ENCODE measurements at places on chromosomes 5 and 9.

DNA sequence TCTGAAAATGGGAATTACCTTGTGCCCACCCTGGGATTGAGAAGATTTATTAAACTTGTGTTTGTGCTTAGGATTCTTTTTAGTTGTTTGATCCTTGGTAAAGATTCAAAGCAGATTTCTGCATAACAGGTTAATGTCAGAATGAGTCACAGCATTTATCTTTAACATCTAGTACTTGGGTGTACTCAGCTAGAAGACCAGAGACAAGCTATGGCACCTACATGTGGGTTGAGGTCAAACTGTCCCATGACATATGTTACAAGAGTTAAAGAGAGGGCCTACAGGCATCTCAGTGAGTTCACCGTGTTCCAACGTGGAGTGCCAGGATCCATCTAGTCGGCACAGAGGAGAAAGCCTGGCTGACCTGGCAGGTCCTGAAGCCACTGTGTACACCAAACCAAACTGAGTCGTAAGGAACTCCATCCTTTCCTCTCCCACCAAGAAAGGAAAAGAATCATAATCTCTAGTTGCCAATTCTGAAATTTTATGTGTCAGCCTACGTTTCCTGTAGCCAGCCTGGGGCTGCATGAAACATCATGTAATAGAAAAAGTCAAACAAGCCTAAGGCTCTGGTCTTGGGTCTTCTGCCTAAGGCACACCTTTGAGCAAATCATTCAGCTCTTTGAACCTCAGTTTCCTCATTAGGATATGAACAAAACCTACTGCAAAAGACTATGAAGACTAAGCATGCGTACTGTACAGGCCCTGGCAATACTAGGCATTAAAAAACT is 73.7 kb downstream of the RCL1 start:
- DNase-seq = no peak

GRCh38 chr9:74783408-74783807 is 104.3 kb downstream of the TRPM6 start:
- no peak for DNase-seq

GRCh38 chr5:172768573-172769341 is 2.2 kb downstream of the DUSP1 start:
- no peak for DNase-seq

GRCh38 chr5:151661968-151662732 is 24.6 kb downstream of the SPARC start:
- no peak for DNase-seq

GRCh38 chr5:145467446-145467845 is 367.7 kb downstream of the PRELID2 start:
- DNase-seq = no peak

- no peak for DNase-seq
These were observed 79.1 kb upstream of the ALDH1B1 start for GRCh38 chr9:38313421-38313820.

DNA sequence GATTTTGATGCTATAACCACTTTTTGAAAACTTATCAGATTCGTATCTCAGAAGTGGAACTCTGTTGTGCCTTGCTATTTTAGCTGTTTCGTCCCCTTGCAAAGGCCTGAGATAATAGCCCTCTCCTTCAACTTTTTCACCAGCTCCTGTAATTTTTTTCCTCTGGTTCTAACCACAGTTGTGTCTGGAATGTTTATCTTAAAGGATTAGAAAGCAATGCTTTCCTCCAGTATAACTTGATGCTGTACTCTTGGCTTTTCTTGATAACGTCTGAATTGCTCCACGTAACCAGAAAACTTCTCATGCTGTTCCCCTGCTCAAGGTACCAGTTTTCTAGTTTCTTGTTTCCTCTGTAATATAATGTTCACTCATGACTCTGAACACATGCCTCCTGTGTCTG is 209.4 kb downstream of the DTWD2 start:
- DNase-seq = no peak

GRCh38 chr5:128093368-128093767 is 9.8 kb downstream of the SLC12A2 start:
- DNase-seq = no peak

DNA sequence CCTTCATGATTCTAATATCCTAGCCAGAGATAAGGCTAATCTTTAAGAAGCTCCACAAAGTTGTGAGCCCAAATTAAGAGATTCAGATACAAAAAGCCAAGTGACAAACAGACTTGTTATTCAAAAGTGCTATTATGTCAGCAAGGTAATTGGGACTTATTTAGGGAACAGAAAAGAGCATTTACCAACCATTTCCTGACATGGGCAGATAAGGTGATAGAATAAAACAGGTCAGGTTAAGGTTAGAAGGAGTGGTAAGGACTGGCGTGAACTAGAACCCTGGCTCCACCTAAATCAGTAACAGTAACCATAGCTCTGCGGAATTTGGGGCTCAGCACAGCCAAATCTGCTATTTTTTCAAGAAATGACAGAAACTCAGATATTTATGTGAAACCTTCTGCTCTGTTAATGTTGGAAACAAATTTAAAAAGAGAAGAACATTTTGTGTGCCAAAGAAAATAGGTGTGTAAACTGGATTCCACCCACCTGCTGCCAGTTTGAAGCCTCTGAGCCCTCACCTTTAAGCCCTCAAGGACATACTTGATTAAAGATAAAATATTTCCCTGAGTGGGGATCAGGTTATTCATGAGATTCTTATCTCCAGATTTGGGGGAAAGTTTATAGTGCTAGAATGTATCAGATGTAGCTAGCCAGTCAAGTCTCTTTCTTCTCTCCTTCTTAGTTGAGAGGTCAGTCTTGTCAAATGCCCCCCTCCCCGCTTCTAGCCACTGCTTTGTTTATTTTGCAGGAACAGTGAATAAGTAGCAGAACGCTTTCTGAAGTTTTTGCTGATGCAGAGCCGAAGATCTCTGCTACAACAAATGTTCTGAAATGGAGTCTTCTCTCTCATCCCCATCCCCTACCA is 10.2 kb upstream of the ERMP1 start:
- no peak for DNase-seq

- DNase-seq = no peak
These were observed 248.8 kb downstream of the MCTP1 start for GRCh38 chr5:95035891-95036685.

GRCh38 chr5:126094991-126095390 is 328.2 kb upstream of the GRAMD2B start:
- no peak for DNase-seq

DNA sequence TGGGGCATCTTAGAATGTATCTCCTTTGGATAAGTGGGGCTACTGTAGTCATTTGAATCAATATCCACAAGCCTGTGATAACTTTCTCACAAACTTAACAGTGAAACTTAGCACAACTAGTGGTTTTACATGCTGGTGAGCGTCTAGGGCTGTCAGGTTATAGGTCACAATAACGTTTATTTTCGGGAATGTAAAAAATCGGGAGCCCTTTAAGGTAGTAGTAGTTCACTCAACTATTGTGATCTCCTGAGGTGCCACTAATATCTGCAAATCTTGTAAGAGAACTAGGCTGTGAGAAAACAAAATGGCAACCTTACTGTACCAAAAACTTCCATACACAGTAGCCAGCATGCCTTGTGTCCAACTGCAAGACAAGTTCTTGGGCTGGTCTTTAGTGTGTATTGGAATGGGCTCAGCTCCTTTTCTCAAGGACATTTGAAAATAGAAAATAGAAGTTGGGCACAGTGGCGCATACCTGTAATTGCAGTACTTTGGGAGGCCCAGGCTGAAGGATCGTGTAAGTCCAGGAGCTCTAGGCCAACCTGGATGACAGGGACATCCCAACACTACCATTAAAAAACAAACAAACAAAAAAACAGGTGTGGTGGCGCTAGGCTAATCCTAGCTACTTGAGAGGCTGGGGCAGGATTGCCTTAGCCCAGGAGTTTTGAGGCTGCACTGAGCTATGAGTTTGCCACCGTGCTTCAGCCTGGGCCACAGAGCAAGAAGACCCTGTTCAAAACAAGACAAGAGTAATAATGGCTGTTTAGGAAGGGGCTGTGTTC is 5.2 kb upstream of the PKN3 start:
- no peak for DNase-seq

GRCh38 chr9:101453776-101454570 is 18.4 kb upstream of the ALDOB start:
- no peak for DNase-seq

- no peak for DNase-seq
These were observed 65.4 kb downstream of the FRMD3 start for GRCh38 chr9:83472764-83473163.

GRCh38 chr9:90114641-90115425 is 510.0 kb downstream of the GADD45G start:
- DNase-seq = no peak

- DNase-seq = no peak
These were observed 40.6 kb downstream of the ZNF883 start for GRCh38 chr9:112971415-112971814.

DNA sequence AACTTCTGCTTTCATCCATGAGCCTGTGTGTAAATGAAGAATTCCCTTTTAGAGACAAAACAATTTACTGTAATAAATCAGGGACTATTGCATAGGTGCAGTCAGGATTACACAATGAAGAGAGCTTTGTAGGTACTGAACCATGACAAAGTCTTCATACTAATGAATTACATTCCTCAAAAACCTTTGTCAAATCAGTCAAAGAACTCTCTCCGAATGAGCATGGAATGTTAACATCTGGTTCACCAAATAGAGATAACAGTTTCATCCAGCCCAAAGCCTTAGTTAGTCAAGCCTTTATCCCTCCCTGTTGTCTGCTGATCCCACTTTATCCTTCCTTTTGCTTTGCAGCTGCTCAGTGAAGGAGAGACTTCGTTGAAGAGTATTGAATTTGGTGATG is 62.9 kb upstream of the DMRTA1 start:
- DNase-seq = no peak

DNA sequence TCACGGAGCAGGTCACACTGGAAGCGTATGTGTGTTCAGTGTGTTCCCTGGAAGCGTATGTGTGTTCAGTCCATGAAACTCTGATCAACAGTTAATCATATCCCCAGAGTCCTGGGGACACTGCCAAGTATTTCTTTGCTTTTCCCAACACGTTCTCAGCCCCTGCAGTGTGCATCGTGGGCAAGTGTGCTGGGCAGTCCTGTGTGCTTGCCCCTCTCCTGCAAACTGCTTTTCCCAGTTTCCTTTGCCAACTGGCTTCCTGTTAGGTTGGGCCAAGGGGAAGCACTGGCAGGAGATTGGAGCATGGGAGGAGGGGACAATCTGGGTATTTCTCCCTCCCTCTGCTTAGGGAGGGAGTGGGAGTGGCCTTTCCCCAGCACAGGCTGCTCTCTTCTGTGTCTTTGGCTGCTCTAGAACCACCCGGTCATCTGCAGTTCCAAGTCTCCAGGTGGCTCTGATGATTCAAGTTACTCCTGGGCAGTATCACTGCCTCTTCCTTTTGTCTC is 36.8 kb upstream of the NEK6 start:
- no peak for DNase-seq

DNA sequence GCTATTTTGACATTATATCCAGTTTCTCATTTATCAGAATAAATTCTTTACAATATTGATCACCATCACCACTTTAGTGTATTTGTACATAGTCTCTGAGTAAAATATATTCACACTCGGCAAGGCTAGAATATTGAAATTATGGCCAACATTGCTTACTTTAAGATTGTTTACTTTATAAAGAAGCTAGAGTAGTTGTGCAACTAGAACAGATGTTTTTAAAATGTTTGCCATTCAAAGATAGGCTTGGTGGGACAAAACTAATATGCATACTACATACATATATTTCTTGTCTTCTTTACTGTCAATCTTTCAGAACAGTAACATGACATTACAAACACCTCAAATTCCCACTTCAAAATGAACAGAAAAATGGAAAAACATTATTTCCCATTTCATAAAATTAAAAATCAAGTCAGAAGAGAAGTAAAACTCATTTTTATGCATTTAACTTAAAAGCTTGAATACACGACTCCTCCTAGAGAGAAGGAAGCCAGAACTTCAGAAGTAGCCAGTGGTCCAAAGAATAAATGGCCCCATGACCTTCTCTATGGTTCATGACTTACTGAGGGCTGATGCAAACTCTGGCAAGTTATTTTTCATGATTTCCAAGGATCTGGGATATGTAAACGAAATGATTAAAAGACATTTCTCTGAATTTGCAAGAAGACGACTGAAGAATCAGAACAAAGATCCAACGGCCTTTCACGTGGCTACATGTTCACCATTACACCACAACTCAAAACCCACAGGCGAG is 14.1 kb downstream of the MTX3 start:
- no peak for DNase-seq
